ENCODE measurements at places on chromosomes 16 and 17.

DNA sequence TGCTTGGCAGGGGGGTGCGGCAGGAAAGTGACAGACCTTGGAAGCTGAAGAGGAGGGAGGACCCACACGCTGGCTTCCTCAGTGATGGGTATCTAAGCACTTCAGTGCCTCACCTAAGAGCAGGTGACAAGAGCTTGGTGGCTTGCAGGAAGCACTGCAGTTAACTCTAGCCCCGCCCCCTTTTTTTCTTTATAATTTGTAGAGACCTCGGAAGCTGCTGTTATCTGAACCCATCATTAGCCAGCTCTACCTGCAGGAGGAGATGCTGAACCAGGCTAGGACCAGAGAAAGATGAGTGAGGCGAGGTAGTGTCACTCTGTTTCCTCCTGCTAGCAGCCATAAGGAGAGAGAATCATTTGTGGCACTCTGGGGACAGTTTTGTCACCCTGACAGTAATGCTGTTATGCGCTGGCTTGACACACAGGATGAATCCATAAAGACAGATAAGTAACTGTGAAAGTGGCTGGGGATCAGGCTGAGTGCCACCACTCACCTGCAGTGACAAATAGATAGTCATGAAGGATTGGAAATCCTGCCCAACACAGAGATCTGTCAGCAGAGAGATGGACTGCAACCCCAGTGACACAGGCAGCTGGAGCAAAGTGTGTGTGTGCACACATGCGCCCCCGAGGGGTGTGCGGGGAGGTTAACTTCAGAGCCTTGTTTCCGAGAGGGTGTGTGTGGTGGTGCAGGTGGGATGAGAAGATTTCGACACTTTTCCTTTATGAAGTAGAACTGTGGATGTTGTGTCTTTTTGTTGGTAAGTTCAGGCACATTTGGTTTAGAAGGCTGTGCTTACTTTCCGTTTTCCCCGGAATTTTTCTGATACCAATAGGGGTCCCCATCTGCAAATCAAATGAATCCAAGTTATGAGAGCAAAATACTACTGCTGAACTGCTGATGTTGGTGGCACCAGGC lies 224.0 kb downstream of the IRX3 start:
- no peak for DNase-seq

GRCh38 chr16:68936736-68937631 lies 93.7 kb downstream of the TANGO6 start:
- DNase-seq = no peak

- no peak for DNase-seq
Measured at GRCh38 chr16:70399951-70400350, 38.9 kb downstream of the ST3GAL2 start.

GRCh38 chr16:59170099-59170712 lies 436.1 kb upstream of the GOT2 start:
- no peak for DNase-seq

GRCh38 chr16:66144641-66145040 lies 221.8 kb upstream of the CDH5 start:
- no peak for DNase-seq

- DNase-seq = no peak
Measured at GRCh38 chr16:84156342-84156784, 11.3 kb downstream of the DNAAF1 start.

DNA sequence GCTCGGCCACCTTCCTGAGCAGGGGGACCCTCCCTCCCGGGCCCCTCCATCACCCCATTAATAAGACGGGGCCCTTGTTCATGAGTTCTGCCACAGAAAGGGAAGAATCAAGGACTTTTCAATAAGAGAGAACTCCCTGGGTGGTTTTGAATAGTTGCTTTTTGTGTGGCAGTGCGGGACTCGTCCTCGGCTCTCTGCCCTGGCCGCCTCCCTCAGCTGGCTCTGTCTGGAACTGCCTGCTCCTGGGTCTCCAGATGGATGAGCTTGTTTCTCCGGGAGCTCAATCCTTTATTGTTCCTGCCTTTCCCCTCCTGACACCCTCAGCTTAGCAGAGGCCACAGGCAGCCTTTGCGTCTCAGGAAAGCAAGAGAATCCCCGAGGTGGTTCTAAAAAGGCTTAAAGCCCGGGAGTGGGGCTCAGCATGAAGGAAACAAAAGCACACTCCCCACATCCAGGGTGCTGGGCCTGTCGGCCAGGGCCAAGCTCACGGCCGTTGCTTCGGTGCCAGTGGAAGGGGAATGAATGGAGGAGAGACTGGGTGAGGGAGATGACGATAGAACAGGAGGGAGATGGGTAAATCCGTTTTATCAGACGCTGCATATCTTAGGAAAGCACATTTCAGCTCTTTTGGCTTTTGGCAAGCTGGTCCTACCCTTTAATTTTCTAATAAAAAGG lies 60.2 kb downstream of the RAI1 start:
- no peak for DNase-seq

GRCh38 chr17:79777120-79777893 lies 641 bp upstream of the CBX2 start:
- peak; percentile 51 for DNase-seq

DNA sequence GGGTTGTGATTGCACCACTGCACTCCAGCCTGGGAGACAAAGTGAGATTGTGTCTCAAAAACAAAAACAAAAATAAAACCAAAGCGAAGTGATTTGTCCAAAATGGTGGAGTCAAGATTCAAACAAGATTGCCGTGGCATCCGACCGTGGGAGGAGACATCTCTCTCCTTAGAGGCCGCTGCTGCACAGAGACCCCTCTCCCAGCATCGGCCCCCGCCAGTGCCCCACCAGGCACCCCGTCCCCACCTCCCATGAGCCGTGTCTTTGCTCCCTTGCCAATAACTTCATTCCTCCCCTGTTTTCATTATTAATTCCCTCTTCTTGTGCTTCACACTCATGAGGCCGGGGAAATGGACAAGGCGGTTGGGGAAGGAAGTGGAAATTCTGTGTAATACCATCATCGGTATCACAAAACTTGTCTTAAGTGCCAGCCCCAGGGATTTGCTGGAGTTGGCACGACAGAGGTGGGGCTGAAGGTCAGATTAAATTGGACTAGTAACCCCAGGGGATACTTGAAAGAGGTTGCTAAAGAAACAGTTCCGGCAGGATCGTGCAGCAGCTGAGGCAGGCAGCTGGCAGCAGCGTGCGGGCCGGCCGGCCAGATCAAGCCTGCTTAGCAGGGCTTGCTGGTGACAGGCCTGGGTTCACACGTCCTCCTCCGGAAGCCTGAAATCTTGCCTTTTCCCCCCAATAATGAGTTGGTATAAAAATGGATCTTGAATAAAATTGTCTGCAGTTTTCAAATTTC lies 66.8 kb downstream of the RTN4RL1 start:
- DNase-seq = peak; percentile 93

DNA sequence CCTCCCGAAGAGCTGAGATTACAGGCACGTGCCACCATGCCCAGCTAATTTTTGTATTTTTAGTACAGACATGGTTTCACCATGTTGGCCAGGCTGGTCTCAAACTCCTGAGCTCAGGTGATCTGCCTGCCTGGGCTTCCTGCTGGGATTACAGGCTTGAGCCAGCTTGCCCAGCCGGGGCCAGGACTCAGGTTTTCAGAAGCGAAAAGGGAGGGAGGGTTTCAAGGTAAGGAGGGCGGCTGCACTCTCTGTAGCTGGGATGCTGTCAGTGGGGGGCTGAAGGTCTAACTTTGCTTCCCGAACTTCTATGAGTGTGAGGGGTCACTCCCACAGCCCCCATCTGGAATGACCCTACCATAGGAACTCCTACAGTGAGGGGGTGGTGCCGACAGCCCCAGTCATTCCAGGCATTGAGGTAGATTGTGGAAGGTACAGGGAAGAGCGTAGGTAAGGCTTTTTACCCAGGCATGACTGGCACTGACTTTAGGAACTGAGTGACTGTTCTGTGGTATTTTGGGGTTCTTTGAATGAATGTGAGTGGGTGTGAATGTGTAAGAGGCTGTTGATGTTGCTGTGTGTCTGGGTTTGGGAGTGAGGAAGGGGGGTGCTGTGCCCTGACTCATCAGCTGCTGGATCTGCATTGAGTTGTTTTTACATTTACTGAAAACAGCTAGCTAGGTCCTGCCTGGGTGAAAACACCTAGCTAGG lies 3.8 kb upstream of the C1QL1 start:
- DNase-seq = peak; percentile 75

DNA sequence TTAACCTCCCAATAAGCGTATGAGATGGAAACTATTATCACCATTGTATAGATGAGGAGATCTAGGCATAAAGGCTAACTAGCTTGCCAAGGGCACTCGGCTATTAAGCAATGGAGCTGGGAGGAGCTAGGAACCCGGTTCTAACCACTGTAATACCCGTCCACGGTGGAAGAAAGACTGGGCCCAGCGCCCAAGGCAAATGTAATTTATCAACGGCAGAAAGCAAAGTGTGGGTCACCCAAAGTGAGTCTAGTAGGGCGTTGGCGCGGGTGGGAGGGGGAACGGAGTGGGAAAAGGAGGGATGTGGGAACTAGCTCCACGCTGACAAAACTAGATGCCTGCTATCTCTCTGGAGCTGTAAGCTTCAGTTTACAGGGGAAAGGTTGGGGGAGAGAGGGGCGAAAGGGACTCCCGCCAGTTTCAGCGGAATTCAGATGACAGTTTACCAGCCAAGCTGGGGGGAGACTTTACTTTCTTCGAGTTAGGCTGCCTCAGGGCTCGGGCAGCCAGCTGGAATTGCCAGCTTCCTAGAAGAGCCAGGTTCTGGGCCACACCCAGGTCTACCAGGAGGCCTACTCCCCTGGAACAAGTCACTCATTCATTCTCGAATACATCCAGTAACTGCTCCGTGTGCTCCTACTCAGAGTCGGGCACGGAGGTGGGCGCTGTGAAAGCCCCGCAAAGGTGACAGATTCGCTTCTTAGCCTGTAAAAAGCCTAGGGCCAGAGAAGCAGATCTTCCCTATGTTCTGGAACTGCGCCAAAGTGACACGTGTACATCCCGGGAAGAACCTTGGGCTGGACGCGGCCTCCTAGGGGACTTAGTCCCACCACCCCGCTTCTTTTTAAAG lies 837 bp downstream of the LRRC59 start:
- peak; percentile 46 for DNase-seq

DNA sequence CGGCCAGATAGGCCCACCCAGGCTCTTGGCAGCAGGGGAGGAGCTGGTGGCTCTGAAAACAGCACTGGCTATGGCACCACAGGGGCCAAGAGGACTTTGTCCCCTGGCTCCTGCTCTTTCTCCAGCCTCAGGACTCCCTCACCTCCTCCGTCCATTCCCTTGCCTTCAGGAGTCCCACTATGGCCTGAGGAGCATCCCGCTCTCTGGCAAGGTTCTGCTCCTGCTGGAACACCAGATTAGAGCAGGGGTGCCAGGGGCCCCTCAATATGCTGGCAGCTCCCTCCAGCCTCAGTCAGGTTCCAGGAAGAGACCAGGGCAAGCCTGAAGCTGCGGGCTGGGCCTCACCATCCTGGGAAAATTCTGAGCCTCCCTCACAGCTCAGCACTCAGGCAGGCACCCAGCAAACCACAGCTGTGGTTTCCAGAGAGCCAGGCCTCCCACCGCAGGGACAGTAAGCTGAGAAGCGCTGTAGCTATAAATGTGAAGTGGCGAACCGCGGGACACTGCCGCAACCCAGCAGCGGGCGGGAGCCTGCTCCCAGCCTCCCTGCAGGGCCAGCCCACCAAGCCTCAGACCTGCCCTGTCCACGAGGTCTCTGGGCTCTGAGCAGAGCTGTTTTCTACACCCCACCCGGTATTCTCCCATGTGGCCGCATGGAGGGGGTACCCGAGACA lies 25.7 kb downstream of the C17orf100 start:
- DNase-seq = peak; percentile 66

GRCh38 chr17:64707050-64707591 lies 45.0 kb upstream of the SMURF2 start:
- peak; percentile 100 for DNase-seq

- DNase-seq = no peak
Measured at GRCh38 chr17:76437467-76438402, 15.2 kb downstream of the UBE2O start.

GRCh38 chr17:43888548-43888947 lies 18.8 kb downstream of the MPP2 start:
- no peak for DNase-seq

DNA sequence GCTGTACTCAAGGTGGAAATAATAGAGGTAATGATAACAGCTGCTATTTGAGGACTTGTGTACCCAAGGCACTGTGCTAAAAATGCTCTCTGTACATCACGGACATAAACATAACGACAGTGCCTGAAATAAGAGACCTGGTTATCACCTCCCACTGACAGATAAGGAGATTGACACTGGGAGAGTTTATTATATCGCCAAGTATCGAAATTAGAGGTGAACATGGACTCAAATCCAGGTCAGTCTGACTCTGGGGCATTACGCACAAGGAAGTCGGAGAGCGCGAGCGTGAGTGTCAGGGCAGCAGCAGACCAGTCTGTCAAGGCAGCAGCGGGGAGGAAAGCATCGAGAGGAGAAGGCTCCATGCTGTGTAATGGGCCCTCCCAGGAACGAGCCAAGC lies 57.1 kb downstream of the GOSR1 start:
- DNase-seq = no peak

DNA sequence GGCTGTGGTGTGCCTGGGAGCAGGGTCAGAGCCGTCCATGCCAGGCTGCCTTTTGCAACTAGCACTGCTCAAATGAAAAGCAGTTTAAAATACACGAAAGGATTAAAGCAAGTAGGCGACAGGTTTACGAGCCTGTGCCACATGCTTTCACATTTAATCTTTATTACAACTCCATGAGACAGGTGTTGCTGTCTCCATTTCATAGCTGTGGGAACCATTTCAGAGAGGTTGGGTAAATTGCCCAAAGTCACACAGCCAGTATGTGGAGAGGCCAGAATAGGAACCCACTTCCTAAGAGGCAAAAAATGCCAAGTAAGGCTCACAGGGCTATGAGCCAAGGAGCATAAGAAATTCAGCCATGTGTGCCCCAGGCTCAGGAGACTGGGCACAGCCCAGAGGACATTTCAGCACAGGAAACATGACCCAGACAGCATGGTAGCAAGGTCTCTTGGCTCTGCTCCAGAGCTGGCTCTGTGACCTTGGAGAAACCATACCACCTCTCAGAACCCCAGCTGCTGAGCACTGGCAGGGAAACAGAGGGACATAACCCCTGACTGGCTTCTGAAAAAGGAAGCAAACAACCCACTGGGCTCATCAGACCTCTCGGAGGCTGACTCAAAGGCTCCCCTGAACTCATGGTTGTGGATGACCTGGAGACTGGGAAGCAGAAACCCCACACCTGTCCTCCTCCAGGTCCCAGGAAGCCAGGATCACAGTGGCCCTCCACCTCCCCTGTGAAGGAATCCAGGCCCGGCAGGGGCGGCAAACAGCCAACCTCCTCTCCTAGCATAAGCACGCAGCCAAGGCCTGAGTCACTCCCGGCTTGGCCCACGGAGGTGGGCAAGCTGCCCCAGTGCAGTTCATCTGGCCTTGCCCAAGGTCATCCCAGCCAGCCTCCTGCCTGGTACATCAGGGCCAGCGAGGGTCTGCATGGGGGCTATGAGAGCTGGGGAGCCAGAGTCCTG lies 40.3 kb upstream of the MRPS23 start:
- peak; percentile 83 for DNase-seq

GRCh38 chr16:55292491-55292890 lies 31.5 kb upstream of the IRX6 start:
- DNase-seq = no peak

GRCh38 chr17:15381707-15382106 lies 40.3 kb upstream of the TEKT3 start:
- DNase-seq = no peak

DNA sequence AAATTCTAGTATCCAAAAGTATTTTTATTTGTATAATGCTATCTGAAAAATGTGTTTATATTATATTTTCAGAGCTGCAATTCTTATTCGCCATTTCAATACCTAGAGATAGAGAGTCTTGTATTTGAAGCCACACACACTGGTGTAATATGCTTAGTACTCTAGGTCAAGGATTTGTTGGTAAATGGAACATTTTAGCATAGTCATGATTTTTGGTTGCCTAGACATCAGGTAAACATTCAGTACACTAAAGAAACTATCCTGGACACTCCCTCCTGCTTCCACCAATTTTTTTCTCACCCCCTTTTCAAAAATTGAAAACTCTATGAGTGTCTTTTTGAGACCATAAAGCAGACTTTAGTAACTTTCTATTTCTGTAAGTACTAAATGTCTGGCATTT lies 20.8 kb downstream of the ABHD15 start:
- no peak for DNase-seq

Data from LHCN-M2 (cell line).